CD4-positive, alpha-beta memory T cell (primary cell): ENCODE measurements at places on chromosomes 1 and 21.

- peak; percentile 67 for DNase-seq
Measured at GRCh38 chr1:225879521-225880221, 2.5 kb downstream of the TMEM63A start.

- no peak for DNase-seq
Measured at GRCh38 chr21:25636727-25637126, 2.3 kb upstream of the JAM2 start.

GRCh38 chr1:147626291-147626690 lies 44.0 kb downstream of the ACP6 start:
- DNase-seq: no peak

GRCh38 chr21:45875881-45876280 lies 105.7 kb upstream of the COL6A1 start:
- DNase-seq: no peak

DNA sequence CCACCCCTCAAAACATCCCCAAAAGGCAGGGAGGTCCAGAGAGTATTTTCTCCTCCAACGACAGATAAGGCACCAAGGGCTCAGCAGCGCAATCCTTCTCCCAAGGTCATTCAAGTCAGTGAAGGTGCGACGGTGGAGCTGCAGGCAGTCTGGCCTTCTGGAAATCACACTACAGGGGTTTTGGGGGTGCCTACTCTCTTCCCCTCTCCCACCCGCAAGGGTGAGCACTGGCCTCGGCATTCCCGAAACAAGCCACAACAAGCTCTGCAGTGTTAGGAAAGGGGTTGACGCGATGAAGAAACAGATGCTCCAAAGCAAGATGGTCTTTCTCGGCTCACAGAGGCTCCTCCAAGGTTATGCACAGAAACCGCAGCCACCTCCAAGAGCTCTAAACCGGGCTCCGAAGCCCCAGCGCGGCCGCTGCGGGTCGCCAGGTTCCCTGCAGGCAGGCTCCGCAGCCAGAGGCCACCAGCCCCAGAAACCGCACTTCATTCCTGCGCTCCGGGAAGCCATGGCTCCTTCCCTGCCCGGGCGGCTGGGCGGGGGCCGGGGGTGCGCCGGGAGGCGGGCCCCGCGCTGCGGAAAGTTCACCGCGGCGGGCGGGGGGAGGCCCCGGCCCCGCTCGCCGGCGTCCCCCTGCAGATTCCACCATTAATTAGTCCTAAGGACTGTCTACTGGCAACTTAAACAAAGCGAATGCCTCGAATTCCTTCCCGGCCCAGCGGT lies 1.1 kb downstream of the LUZP1 start:
- peak; percentile 41 for DNase-seq

GRCh38 chr1:155131285-155131684 lies 3.6 kb downstream of the EFNA1 start:
- DNase-seq: no peak

GRCh38 chr1:246162560-246162959 lies 344.5 kb downstream of the SMYD3 start:
- no peak for DNase-seq

- DNase-seq: no peak
Measured at GRCh38 chr1:78840453-78841271, 165.9 kb downstream of the ADGRL4 start.

DNA sequence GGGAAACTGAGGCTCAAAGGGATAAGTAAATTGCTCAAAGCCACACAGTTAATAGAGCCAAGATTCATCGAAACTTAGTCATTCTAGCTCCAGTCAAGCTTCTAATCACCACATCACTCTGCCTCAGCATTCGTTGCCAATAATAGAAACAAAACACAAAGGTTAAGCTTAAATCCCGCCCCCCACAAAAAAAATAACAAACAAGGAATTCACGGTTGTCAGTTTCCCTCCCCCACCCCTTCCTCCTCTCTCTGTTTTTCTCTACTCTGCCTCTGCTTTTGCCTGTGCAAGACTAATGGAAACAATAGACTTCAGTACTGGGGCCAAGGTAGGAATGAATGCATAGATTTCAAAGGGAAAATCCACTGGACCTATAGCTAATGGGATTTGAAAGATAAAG lies 70.7 kb upstream of the ZNF644 start:
- no peak for DNase-seq

DNA sequence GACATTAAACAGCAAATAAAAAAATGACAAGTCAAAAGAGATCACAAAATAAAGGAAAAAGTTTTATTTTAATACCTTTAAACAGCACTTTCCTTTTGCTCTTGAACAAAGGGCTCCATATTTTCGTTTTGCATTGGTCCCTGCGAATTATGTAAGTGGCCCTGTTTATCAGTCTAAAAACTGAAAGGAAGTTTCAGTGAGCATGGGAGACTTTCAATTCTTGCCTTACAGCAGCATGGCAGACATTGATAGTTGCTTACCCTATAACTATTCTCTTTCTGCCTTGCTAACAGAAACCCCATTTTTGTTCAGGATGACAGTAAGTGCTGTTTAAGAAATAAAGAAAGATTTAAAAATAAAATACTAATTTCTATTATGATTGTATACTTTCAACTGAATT lies 5.2 kb upstream of the SH3GLB1 start:
- DNase-seq: no peak

- no peak for DNase-seq
Measured at GRCh38 chr21:25080661-25081060, 526.6 kb downstream of the MRPL39 start.

DNA sequence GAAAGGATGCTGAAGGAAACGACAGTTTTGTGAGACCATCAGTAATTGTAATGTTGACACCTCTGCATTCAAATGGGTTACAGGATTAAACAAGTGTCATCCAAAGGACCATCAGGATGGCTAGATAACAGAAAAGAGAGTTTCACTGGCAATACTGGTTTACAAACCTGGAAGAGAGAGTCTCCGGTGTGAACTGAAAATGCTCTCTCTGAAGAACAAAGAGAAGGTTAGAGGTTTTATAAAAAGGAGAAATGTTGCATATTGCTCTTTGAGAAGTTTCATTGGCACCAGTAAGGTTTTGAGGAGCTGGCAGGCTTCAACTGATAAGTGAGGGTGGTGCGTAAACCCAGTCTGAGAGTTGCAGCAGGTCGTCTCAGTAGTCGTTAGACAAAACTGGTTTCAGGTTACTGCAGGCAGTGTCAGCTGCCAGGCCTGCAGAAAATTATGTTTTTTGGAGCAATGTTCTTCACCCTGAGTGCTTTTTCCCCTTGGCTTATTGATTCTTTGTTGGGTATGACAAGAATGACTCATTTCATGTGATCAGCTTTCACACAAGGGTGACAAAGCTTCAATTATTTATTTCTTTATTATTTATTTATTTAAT lies 42.2 kb downstream of the KCNK1 start:
- no peak for DNase-seq

GRCh38 chr1:66695116-66695515 lies 57.1 kb upstream of the DYNLT5 start:
- DNase-seq: no peak

- DNase-seq: no peak
Measured at GRCh38 chr1:164443836-164444235, 115.1 kb upstream of the PBX1 start.

- no peak for DNase-seq
Measured at GRCh38 chr1:177274687-177275211, 104.0 kb downstream of the BRINP2 start.

DNA sequence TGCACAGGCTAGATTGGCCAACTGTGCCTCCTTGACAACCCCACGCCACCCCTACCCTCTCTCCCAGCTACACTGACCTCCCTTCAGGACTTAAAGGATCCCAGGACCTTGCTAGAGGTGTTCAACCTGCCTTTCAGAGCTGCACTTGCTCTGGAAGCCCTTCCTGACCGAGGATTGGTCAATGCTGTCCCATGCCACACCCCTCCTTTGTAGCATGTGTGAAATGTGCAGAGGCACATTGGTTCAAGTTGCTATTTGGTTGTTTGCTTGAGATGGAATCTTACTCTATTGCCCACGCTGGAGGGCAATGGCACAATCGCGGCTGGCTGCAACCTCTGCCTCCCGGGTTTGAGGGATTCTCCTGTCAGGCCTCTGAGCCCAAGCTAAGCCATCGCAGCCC lies 21.8 kb downstream of the ACTA1 start:
- no peak for DNase-seq

GRCh38 chr1:228279011-228279721 lies 71.3 kb downstream of the OBSCN start:
- no peak for DNase-seq

DNA sequence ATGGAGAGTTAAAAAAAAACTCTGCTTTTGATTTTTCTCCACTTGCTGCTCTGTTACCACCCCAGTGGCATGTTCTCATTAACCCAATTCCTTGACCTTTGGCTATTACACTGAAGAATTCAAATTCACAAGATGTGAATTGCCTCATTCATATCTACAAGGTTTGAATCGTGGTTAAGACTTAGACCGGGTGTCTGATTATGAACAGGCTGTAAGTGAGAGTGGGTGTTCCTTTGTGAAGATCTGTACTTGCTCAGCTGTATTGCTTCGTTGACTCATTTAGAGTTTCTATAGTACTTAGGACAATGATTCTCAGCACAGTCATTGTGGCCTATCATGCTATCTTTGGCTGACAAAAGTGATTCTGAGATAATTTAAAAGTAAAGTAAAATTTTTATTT lies 36.4 kb downstream of the DNM3 start:
- no peak for DNase-seq

- DNase-seq: no peak
Measured at GRCh38 chr1:64282351-64282750, 78.9 kb downstream of the UBE2U start.

DNA sequence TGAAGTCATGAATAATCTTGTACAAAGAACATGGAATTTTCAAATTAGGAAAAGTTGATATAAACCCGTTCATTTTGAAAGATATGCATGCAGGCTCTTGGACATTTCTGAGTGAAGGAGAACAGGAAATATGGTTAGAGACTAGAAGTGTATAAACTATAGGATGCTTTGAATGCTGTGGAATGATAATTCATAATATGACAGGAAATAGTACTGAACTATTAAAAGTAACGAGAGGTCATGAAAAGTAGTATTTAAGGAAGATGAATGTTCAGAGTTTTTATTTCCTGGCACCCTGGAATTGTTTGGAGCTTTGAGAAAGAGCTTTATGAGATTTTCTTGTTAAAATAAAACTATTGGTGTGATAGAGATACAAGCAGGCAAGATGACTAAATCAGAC lies 18.7 kb upstream of the CRB1 start:
- DNase-seq: no peak

DNA sequence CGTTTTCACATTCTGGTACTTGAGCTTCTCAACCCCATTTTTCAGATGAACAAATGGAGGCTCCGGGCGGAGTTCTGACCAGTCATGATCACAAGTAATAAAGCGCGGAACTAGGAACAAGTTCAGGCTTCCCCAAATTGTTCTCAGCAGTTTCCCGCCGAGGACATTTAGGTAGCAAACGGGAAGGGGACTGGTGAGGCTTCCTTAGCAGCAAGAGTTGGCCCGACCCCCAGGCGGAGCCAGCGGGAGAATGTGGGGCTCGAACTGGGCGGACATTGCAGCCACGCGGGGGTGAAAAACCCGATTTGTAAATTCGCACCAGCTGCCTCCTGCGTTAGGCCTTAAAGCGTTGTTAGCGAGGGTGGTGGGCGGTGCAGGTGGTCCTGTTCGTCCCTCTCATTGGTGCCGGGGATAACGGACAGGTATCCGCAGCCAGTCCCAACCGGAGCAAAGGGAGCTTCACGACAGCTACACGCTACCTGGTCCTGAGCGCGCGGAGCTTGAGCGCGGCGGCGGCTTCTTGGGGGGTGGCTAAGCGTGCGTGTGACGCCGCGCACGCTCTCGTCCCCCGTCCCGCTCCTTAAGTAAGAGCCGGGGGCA lies 15.3 kb downstream of the SEMA6C start:
- DNase-seq: peak; percentile 69

- DNase-seq: peak; percentile 84
Measured at GRCh38 chr1:59296358-59297256, at the start of gene FGGY. TSS of gene FGGY (plus strand) at chr1:59297094. CDS start at chr1:59321550, 24,456 bp downstream.

DNA sequence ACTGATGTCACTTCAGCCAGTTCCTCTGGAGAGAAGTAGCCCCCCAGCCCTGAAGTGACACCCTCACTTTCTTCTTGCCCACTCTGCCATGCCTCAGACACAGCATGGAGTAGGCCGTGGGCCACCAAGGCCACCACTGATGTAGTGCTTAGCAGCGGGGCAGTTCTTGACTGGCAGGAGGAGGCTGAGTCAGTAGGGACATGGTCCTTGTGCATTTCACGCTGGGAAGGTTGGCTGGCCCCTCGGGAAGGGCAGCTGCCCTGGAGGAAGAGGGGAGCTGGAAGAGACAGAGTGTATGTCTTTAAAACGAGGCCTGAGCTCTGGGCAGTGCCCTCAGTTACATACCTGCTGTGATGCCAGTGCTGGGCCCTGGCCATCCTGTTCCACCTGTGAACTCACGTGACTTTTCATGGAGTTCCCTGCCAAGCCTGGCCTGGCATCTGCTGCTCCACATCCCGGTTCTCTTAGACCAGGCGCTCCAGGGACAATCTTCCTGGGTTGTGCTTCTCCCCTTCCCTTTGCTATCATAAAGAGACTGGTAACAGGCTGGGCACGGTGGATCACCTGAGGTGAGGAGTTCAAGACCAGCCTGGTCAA lies 158.6 kb upstream of the TMEM51 start:
- DNase-seq: no peak

- DNase-seq: no peak
Measured at GRCh38 chr1:93678946-93679480, 2.6 kb downstream of the BCAR3 start.

- DNase-seq: no peak
Measured at GRCh38 chr1:240784776-240785175, 172.8 kb upstream of the GREM2 start.

- no peak for DNase-seq
Measured at GRCh38 chr1:1125945-1126344, 10.1 kb upstream of the C1orf159 start.

DNA sequence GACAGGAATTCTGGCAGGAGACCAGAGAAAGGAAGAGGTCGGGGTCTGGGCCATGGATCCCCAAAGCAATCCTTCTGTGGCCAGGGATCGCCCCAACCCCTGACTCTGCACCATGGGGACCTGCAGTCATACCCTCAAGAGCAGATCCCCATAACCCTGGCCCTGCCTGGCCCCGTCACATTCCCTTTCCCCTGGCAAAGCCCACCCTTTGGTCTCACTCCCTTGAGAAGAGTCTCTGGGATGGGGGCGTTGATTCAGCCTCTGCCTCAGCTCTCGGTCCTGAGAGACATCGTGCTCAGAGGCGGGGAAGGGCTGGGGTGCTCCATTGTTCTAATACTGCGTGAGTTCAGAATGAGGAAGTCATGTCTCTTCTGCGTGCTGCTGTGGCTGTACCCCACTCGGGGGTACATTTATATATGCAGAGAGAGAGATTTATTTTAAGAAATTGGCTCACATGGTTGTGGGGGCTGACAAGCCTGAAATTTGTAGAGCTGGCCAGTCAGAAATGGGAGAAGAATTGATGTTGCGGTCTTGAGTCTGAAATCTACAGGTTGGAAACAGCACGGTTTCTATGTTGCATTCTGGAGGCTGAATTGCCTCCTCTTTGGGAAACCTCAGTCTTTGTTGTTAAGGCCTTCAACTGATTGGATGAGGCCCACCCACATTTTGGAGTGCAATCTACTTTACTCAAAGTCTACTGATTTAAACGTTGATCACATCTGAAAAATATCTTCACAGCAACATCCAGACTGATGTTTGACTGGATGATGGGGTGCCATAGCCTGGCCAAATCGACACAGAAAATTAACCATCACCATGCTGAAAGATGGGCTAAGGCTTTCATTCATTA lies 4.2 kb upstream of the PADI2 start:
- no peak for DNase-seq

GRCh38 chr1:51344602-51345299 lies 14.4 kb upstream of the TTC39A start:
- no peak for DNase-seq

- no peak for DNase-seq
Measured at GRCh38 chr1:119542492-119542946, 35.5 kb downstream of the HSD3B1 start.

- no peak for DNase-seq
Measured at GRCh38 chr21:45084881-45085536, 10.6 kb downstream of the ADARB1 start.
